NCI-H510A (cell line): ENCODE measurements at places on chromosomes 5 and 9.

- no peak for DNase-seq
These were observed 133.4 kb upstream of the PAPPA start for GRCh38 chr9:116020146-116020545.

- no peak for DNase-seq
These were observed 117.9 kb downstream of the SGCD start for GRCh38 chr5:156444753-156445291.

DNA sequence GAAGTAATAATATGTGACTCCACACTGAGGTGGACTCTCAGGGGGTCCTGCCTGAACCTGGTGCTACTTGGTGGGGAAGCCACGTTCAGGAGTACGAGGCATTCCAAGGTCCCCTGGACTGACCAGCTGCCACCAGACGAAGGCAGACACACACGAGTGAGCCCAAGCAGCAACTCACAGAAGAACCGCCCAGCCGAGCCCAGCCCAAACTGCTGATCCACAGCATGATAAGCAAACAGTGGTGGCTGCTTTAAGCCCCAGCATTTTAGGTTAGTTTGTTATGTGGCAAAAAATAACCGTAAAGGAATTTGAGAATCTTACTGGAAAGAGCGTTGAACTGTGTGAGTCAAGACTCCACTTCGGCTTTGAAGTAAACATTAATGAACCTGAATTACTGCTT is 8.8 kb upstream of the LHX3 start:
- DNase-seq = no peak

GRCh38 chr5:78638423-78638822 is 10.1 kb downstream of the LHFPL2 start:
- peak; percentile 72 for DNase-seq

GRCh38 chr9:87425202-87425601 is 72.5 kb upstream of the DAPK1 start:
- no peak for DNase-seq
